ENCODE measurements at places on chromosomes 11 and 22.

- DNase-seq, result no peak
These were observed 45.4 kb downstream of the WNT11 start for GRCh38 chr11:76160856-76161255.

DNA sequence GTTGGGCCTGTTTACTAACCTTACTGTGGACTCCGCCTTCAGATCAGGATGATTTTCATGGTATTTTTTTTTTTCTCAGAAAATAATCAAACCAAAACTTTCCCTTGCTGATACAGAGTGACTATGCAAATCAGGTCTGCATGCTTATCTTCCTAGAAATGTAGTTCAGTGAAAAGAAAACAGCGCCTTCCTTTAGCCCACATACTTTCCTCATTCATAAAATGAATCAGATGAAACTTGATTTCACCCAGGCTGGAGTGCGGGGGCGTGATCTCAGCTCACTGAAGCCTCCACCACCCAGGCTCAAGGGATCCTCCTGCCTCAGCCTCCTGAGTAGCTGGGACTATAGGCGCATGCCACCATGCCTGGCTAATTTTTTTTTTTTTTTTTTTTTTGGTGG, 26.0 kb downstream of the ZNRF3 start:
- no peak for DNase-seq

- DNase-seq, result peak; percentile 40
These were observed 34.6 kb upstream of the MN1 start for GRCh38 chr22:27836181-27836580.

GRCh38 chr11:96648991-96649390, 259.2 kb downstream of the JRKL start:
- no peak for DNase-seq

DNA sequence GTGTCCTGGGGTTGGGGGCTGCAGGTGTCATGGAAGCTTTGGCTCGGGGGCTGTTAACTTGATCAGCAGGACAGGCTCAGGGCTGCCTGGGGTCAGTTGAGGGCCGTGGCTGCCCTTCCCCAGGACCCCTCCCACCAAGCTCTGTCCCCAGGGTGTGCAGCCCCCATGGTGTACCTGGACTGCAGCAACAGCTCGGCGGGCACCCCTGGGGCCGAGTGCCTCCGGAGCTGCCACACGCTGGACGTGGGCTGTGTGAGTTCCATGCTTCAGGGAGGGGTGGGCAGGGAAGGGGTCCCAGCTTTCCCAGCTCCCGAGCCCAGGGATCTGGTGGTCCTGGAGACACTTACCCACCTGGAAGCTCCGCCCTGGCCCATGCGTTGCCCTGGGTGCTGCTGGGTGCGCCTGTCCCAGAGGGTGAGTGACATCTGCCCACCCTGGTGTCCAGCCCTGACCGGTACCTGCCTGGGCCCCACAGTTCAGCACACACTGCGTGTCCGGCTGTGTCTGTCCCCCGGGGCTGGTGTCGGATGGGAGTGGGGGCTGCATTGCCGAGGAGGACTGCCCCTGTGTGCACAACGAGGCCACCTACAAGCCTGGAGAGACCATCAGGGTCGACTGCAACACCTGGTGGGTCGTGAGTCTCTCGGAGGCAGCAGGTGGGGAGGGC, 11.3 kb downstream of the MUC5B start:
- no peak for DNase-seq
